Urinary bladder (tissue), 4 donors: ENCODE measurements at places on chromosomes 3 and 15. TPM values are rescaled to one million over a fixed set of nuclear protein-coding genes. Genes with fewer than 3 reads are reported as not detected.

DNA sequence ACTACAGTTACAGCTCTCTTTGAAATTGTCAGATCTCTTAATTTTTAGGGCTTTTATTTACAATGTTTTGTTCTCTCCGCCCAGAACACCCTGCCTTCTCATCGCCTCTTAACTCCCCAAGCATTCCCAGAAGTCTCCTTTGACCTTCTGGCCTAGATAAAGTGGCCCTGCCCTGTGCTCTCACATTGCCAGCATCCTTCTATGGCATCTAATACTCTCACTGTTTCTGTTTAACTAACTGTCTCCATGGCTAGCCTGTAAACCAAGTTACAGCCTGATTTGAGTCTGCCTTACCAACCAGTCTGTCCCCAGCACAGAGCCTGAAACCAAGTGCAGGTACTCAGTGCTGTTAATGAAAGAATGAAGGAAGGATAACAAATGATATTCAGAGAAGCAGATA lies 19.9 kb downstream of the COL8A1 start:
- no peak for DNase-seq

DNA sequence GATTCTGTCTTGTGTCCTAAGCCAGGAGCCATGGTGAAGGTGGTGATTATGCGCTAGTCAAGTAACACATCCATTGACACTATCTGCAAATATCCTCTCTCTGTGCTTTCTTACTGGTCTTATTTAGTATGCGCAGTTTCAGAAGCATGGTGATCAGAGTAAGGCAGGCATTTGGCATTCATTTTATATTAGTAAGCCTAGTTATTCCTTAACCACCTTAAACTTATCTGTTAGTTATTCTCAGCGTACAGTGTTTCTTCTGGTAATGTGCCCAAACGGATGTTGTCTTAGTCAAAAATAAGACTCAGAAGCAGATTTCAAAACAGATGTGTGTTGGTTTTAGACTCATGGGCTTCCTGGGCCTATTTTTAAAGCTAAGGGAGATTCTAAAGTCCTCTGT lies 329.2 kb downstream of the GRM7 start:
- DNase-seq = no peak

- no peak for DNase-seq
These were observed 17.7 kb downstream of the PRR23E start for GRCh38 chr3:127210654-127210943.

DNA sequence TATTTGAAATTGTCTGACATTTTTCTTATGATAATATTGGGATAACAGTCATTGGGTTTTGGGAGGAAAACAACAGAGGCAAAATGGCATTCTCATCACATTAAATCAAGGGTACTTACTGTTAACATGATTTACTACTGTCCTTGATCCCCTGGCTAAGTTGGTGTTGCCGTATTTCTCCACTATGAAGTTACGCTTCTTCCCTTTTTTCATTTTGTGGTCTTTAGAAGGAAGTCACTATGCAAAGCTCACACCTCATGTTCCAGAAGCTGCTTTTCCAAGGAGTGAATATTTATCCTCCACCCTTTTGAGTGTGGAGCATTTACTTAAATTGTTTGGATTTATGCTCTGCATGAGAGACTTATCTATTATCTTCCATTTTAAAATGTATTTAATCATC lies 63.7 kb downstream of the ALCAM start:
- DNase-seq = no peak

DNA sequence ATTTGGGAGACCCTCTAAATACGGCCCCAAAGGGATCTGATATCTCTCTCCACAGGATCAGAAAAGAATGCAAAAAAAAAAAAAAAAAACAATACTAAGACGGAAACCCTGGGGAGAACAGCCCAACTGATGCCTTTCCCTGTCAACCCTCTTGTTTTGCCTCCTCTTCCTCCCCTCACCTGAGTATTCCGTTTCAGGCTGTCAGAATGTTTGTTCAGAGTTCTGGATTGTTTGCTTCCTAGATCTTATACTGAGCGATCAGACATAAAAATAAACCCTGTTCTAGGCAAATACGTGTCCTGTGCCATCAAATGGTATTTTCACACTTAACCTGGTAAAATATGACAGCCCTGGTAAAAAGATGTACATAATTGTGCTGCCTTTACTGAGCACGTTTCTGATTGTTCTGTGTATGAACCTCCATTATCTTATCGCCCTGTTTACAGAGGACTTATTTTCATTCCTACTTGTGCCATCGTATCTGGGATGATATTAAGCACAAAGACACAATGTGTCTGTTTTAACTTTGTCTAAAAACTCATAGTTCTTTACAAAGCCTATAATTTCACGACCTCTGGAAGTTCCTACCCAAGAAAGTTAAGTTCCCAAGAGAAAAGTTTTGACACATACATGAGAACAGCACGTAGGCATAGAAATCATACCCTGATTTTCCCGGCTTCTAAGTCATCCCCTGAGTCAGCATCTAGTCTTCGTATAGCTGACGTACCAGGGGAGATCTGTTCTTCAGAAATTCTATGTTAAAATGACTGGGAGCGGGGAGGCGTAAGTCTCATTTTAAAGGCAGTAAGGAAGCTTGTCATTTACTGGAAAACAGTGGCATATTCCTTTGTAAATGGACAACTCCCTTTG lies 856 bp downstream of the ZBTB38 start:
- DNase-seq = no peak

DNA sequence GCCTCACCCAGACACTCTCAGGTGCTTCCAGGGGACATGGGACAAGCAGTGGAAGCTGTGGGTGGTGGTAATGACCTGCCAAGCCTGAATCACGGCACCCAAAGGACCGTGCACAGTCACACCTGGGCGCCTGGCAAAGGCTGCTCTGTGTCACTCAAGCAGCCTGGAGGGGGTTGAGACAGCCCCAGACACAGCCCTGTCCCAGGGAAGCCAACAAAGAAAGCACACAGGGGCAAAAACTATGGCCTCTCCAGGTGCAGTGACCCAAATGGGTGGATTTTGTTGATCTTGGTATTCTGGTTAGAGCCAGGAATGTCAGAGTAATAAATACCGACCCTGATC lies 15.0 kb upstream of the OCA2 start:
- DNase-seq = no peak

GRCh38 chr3:122893282-122893681 lies 98.4 kb downstream of the SLC49A4 start:
- DNase-seq = no peak

Gene ISY1
- 30.1 TPM for total RNA-seq

Gene SOX14
- total RNA-seq = not detected

Gene ASB14
- 0.21 TPM for total RNA-seq

Gene CP
- 1.9 TPM for total RNA-seq

Gene ZNF662
- total RNA-seq = 22.5 TPM
